ENCODE measurements at places on chromosomes 16 and 17.

DNA sequence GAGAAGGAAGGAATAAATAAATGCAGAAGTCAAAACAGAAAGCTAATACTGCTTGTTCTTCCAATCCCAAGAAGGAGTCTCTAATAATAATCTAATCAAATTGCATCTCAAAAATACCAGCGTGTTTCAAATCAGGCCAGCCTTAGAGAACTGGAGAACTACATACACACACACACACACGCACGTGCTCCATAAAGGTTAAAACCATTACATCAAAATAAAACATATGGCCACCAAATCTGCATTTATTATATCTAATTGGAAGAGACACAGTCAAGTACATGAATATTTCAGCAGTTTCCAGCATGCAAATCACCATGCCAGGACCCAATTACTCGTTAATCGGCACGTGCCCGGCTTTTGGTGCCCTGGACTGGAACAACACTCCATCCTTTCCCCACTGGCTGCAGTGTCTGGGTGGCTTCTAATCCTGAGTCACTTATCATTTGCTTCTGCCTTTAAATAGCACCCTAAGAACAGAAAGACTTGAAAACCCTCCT lies 20.4 kb upstream of the KDM8 start:
- no peak for DNase-seq

- DNase-seq = no peak
Observed at GRCh38 chr16:2198283-2198682, 1.9 kb upstream of the CASKIN1 start.

DNA sequence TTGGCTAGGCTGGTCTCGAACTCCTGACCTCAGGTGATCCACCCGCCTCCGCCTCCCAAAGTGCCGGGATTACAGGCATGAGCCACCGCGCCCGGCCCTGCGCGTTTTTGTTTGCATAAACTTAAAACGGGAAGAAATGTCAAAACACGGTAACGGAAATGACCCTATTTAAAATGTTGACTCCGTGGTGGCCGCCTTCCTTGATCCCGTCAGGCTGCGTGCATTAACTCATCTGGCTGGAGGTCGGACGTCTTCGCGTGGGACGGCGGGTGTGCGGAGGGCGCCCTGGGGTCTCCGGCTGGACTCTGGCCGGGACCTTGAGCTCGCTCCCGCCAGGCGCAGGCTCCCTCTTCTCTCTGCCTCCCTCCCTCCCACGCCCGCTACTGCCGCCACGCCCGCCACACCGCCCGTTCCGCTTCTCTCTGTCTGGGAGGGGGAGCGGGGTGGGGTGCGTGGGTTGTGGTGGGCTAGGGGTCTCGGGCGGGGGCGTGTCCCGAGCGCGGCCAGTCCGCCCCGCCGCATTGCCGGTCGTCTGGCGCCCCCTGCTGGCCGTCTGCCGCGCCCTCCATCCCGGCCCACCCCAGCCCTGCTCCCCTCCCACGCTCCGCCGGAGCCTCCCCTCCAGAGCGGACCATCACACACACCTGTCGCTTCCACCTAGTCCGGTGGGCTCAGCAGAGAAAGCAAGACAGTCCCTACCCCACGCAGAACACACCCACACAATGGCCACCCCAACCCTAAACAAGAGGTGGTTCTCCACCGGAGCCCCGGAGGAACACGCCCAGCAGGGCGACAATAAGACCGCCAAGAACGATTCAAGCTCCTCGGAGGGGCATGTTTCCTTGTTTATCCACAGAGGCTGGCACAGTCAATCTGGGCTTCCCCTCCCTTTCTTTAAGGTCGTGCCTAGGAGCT lies 1.2 kb upstream of the CCDC42 start:
- peak; percentile 86 for DNase-seq

- DNase-seq = peak; percentile 37
Observed at GRCh38 chr16:78640886-78641285, 541.4 kb downstream of the WWOX start.
